ENCODE measurements at places on chromosomes 16 and 17. TPM values are rescaled to one million over a fixed set of nuclear protein-coding genes. Genes with fewer than 3 reads are reported as not detected.
A peak's percentile ranks its signal among the peaks of the same experiment; 100 is the strongest.

- no peak for DNase-seq
These were observed 10.5 kb downstream of the SREBF1 start for GRCh38 chr17:17826342-17826713.

DNA sequence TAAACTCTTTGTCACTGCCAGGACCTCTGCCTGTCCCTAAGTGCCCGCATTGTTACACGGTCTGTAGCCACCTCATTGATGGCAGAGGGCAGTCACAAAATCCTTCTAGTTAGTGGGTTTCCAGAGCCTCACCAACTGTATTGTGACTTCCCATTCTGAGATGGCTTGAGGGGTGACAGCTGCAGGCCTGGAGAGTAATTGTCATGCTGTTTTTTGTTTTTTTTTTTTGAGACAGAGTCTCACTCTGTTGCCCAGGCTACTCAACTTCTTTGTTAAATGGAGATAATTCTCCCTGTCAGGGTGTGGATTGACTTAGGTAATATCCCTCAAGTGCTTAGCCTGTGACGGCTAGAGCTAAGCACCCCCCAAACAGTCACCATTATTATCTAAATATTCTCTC is 77.9 kb downstream of the SDR42E1 start:
- DNase-seq = no peak

DNA sequence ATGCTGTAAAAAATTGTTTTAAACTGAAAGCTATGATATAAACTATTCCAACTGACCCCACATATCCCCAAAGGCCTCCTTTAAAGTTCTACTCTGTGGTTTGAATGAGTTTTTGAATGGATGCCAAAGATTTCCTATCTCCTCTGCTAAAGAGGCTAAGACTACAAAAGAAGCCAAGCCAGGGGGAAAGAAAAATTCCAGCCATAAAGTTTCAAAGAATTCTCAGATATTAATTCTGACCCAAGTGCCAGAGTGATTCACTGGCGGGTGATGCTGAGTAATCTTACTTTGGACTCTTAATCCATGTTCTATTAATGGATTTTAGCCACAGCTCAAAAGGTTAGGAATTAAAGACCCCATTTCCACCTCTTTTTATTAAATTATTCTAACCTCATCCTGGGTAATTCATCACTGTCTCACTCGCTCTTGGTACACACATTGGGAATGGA is 60.7 kb downstream of the HS3ST3A1 start:
- no peak for DNase-seq

- no peak for DNase-seq
These were observed 138.3 kb downstream of the CHD9NB start for GRCh38 chr16:52914428-52914827.

DNA sequence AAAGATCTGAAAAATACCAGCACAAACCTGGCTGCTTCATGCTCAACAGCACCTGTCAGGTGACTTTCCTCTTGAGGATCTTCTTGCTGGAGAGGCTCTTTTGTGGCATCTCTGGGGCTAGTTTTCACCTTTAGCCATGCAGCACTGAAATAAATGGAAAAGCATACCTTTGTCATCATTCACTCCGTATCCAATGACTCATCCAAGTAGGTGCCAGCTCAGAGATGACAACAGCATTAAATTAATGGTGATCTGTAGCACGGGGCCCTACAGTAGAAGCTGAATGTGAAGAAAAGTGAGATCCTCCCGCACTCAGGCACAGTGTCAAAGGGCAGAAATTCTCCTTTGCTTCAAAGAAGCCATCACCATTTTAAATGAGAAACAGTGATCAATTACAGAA is 32.2 kb downstream of the KIAA0753 start:
- no peak for DNase-seq

METRN gene
- total RNA-seq = 18.2 TPM

SLC16A5 gene
- 9.1 TPM for total RNA-seq

DNA sequence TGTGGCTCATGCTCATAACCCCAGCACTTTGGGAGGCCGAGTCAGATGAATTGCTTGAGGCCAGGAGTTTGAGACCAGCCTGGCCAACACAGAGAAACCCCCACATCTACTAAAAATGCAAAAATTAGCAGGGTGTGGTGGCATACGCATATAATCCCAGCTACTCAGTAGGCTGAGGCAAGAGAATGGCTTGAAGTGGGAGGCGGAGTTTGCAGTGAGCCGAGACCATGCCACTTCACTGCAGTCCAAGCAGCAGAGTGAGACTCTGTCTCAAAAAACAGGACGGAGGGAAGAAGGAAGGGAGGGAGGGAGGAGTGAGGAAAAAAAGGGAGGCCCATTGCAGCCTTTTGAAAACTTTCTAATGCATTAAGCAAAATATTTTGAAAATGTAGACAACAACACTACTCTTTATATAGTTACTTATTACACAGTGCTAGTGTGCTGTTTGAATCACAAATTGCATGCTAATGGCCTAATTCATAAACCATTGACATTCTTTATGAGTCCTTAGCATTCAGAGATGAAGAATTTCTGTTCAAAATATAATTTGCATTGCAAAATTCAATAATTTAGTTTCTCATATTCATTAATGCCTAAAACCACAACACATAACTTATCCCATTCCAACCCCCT is 59.4 kb downstream of the TMEM114 start:
- no peak for DNase-seq

KRT14 gene
- not detected for total RNA-seq

DNA sequence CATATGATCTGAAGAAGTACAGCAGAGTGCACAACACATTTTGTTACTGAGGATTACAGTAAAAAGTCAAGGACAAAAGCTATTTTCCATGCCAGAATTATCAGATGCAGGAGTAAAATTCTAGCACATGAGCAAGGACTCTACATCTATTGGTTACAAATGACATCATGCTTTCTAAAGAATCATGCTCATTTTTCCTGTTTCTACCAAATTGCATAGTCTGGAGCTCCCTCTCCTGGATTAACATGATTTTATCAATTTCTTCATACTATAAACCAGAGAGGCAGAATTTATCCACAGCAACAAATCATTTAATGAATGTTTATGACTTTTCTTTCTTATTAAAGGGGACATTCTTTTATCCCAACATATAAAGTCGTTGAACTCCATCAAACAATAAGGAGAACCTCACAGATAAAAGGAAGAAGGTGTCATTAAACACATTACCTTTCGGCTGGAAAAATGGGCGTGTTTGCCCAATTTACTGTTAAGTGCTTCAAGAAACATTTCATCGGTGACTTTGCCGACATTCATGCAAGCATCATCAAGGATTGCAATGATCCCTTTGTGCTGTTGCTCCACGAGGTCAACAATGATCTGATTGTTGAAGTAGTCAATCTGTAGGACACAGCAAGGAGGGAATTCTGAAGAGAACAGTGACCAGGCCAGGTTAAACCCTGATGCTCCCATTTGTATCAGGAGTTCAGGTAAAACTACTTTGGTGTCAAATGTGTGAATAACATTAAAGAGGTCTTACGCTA is 121.7 kb downstream of the MYO1D start:
- DNase-seq = no peak

DNA sequence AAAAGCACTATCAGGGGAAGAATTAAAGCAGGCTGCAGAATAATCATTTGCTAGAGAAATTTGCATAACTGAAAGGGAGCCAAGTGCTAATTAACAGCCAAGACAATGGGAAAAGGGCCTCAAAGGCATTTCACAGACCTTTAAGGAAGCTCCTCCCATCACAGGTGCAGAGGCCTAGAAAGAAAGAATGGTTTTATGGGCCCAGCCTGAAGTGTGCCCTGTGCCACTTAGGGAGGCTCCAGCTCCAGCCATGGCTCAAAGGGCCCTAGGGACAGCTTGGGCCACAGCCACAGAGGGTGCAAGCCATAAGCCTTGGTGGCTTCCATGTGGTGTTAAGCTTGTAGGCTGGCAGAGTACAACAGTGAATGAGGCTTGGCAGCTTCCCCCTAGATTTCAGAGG is 50.1 kb downstream of the RNF112 start:
- DNase-seq = no peak

NPLOC4 gene
- 82.7 TPM for total RNA-seq

CCL1 gene
- not detected for total RNA-seq

- DNase-seq = no peak
These were observed 1.2 kb downstream of the RABEP2 start for GRCh38 chr16:28923652-28924398.

C16orf54 gene
- 147 TPM for total RNA-seq

DNA sequence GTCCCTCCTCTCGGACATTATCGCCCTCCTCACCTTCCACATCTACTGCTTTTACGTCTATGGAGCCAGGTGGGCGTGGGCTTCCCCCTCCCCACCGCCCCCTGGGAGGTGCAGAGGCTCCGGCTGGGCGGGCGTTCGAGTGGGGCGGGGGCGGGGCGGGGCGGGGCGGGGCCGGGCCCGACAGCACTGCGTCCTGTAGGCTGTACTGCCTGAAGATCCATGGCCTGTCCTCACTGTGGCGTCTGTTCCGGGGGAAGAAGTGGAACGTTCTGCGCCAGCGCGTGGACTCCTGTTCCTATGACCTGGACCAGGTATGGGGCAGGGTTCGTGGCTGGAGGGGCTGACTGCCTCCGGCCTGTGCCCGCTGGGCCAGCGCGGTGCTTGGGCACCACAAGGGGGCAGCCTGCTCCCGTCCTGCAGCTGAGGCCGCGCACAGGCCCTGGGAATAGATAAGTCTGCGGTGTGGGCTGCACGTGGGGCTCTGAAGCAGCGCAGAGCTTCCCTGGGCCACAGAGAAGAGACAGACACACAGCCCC is 9.2 kb downstream of the PIGQ start:
- DNase-seq = peak; percentile 43

KRTAP1-1 gene
- total RNA-seq = not detected

NDRG4 gene
- total RNA-seq = 3.6 TPM

DNA sequence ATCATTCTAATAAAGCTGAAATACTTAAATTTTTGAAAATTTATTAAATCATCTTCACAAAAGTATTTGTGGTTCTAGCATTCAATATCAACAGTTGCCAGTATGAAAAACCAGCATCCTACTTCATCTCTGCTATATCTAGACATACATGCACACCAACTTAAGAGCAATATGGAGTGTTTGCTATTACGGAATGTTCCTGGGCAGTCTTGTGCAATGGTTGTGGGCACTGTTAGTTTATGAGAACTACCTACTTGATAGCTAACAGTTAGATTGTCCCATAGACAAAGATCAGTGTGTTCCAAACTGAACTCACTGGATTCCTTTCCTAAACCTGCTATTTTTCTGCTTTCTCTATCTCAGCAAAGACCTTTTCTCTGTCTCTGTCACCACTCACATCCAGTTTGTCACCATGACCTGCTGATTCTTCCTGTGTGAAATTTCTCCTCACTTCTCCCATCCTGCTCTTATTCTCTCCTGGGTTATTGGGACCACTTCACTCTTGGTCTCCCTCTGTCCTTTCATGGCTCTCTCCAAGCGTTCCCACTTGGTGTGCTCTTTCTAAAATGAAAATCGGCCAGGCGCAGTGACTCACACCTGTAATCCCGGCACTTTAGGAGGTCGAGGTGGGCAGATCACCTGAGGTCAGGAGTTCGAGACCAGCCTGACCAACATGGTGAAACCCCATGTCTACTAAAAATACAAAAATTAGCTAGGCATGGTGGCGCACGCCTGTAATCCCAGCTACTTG is 27.7 kb downstream of the CNTROB start:
- no peak for DNase-seq

GRCh38 chr16:21199607-21200218 is 11.7 kb downstream of the ZP2 start:
- DNase-seq = no peak
